A673 (cell line): ENCODE measurements at places on chromosomes 6 and 20. TPM values are rescaled to one million over a fixed set of nuclear protein-coding genes. Genes with fewer than 3 reads are reported as not detected.

The RBPJL gene
- total RNA-seq: not detected in 2 replicates

GRCh38 chr6:18990059-18990978 is 603.2 kb downstream of the RNF144B start:
- DNase-seq: peak; percentile 90
- H3K27ac ChIP-seq: no peak overlapping the region
- H3K4me3 ChIP-seq: no peak overlapping the region
- no peaks in the 10 kb centered on the region for H3K36me3 ChIP-seq
- H3K27me3 ChIP-seq: no peaks in the 10 kb centered on the region

DNA sequence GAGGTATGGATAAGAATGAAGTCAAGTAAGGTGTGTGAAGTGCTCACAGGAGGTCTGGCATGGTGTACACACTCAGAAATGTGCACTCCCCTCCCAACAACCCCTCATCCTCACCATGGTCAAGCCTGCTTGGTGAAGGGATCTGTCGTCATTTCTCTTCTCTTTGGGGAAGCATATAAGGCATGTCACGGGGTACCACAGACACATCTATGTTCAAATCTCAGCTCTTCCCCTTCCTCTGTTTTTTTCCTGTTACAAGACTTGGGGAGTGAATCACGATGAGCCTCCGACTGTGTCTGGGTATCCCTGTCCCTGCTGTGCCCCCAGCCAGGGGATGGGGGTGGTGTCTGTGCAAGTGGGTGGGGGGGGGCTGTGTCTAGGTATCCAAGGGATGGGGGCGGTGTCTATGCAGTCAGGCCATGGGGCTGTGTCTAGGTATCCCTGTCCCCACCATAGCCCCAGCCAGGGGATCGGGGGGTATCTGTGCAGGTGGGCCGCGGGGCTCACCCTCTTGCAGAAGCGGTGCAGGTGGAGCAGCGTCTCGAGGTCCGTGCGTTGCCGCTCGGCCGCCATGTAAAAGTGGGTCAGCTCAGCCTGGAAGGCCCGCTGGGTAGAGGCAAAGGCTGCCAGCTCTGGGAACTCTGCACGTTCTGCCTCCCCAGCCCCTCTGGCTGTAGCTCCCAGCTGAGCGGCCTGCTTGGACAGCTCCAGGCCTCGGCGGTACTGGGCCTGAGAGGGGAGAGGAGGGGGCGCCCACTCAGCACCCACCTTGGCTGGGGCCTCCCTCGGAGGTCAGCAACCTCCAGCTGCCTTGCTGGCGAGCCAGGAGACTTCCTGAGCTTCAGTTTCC is 43.6 kb downstream of the KIAA1755 start:
- no peaks in the 10 kb centered on the region for H3K27me3 ChIP-seq
- H3K4me1 ChIP-seq: no peaks in the 10 kb centered on the region
- no peak overlapping the region for H3K4me3 ChIP-seq

The CD164 gene
- 154 and 176 TPM in 2 replicates for total RNA-seq

The WFDC5 gene
- not detected in 2 replicates for total RNA-seq

The ABCC10 gene
- 37.5 and 46.4 TPM in 2 replicates for total RNA-seq
